Stimulated activated CD4-positive, alpha-beta T cell treated with anti-CD3 and anti-CD28 coated beads, Interleukin-1b, Interleukin-23, amount 100 ng/mL, for 24 hours (primary cell): ENCODE measurements at places on chromosomes 6 and 20.

DNA sequence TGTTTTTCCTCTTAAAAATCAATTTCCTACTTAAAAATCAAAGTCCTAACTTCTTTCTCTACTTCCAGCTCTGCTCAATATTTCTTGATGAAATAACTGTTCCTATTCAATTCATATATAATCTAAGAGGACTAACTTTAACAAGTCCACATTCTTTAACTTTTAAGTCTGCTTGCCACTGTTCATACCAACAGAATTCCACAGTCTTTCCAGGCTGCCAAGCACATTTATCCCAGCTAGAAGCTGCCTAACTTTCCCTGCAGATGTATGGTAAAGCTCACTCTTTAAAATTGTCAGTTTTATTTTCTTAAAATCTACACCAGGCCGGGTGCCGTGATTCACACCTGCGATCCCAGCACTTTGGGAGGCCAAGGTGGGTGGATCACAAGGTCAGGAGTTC, 11.5 kb downstream of the CALHM6 start:
- no peak for DNase-seq

DNA sequence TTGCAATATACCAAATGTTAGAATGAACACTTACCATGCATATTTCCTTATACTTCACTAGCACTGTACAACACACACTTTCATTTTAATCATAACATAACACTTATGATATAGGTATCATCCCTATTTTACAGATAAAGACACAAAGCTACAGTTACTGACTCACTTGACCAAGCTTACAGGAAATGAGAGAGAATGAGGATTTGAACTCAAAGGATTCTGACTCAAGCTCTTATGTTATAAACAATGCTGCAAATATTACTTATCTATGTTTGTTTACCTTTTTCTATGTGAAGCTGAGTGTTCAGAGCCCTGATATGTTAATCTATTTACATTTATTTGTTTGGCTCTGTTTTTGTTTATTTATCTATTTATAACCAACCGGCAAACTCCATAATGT, 245.4 kb downstream of the PTPRK start:
- no peak for DNase-seq

DNA sequence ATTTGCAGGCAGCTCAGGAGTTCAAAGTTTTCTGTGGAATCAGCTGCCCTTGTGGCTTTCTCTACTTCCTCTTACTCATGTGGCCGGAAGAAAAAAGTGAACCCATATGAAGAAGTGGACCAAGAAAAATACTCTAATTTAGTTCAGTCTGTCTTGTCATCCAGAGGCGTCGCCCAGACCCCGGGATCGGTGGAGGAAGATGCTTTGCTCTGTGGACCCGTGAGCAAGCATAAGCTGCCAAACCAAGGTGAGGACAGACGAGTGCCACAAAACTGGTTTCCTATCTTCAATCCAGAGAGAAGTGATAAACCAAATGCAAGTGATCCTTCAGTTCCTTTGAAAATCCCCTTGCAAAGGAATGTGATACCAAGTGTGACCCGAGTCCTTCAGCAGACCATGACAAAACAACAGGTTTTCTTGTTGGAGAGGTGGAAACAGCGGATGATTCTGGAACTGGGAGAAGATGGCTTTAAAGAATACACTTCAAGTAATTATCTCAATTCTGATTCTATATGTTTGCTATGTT, 1.1 kb downstream of the MGME1 start:
- DNase-seq: no peak

GRCh38 chr20:51535075-51535386, 7.5 kb downstream of the NFATC2 start:
- DNase-seq: no peak

DNA sequence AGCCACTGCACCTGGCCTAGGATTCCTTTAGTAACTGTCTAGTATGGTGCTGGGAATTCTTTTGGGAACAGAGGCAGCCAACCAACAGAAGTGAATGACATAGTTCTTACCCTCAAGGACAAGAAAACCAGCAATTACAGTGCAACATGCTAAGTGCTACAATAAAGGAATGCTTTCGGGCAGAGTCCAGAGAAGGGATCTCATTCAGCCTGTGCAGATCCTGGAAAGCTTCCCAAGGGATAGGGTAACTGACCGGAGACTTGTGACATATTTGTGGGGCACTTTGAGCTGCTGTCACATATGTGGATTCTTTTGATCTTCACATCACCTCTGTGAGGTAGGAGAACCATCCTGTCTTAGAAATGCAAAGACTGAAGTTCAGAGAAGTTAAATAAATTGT, 46.8 kb downstream of the C6orf15 start:
- DNase-seq: no peak

DNA sequence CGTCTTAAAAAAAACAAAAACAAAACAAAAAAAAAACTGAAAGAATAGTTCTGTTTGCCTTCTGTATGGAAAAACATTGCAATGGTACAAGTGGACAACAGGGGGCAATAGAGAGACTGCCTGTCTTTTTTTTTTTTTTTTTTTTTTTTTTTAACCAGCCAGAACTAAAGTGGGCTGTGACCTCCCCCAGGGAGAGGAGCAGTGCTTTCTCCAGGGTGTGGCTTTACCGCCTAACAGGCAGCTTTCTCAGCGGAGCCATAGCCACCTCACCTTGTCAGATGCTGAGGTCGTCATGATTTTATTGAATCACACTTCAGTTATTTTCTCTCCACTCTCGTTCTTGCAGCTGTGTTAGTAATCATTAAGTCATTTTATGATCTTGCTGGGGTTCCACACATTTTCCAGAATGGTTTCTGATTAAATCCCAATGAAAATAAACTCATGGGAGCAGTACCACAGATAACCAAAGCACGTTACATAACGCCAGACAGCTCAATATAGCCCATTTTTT, 78.4 kb downstream of the GMPR start:
- DNase-seq: no peak

DNA sequence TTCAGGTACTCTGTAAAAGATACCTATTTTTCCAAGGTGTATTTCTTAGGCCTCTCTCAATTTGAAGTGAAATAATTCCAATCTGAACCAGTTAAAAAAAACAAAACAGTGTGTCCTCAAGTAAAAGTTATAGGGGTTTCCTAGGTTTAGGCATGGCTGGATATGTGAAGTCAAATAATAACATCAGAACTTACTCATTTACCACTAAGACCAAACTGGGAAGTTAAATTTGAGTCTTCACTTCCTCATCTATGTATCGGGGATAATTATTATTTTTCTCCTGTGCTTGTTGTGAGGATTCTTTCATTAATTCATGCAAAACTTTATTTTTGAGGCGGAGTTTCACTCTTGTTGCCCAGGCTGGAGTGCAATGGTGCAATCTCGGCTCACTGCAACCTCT, 86.2 kb upstream of the PTPRK start:
- DNase-seq: no peak

GRCh38 chr20:52447225-52447551, 255.6 kb upstream of the ZFP64 start:
- DNase-seq: no peak

DNA sequence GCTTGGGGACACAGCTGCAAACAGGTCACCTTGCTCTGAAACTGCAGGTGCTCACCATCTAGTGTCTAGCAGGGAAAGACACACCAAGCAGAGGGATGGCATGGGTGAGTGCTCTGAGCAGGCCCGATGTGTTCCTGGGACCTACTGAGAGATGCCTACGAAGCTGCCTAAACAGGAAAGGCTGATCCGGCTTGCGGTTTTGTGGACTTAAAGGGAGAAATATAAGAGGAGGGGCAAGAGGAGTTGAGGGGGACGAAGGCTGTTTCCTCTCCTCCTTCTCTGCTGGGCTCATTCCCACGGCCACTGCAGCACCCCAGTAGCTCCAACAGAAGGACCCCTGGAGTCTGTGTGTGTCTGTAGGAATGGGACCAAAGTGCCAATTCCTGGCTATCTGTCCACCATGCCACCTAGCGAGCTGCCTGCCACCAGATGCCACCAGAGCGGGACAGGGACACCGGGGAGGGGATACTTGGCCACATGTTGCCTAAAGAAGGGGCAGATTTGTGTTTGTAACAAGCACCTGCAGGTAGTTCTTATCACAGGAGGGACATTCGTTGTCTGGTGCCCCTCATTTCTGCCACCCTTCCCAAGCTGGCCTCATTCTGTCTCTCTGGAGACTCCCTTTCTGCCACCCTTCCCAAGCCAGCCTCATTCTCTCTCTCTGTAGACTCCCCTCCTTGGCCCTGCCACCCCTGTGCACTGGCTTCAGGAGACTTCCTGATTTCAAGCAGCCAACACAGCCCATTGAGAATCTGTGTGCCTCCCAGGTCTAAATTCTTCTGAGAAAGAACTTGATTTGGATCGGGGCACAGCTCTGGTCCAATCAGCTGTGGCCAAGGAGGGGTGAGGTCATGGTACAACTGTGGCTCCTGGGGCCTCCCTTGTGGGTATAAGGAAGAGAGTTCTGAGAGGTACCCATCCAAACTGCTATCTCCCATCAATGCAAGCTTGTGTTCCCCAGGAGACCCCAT, 221.8 kb downstream of the ANKRD60 start:
- DNase-seq: no peak

GRCh38 chr6:27562027-27562410, 89.1 kb upstream of the ZNF184 start:
- no peak for DNase-seq
